ENCODE measurements at places on chromosomes 11 and 22. TPM values are rescaled to one million over a fixed set of nuclear protein-coding genes. Genes with fewer than 3 reads are reported as not detected.

HBB gene
- total RNA-seq, result not detected

TMEM25 gene
- total RNA-seq, result 25.6 TPM

NXPE1 gene
- not detected for total RNA-seq

SAMM50 gene
- total RNA-seq, result 24.3 TPM

SPON1 gene
- 33.9 TPM for total RNA-seq

APOL6 gene
- total RNA-seq, result 24.7 TPM

RAG2 gene
- not detected for total RNA-seq

KRTAP5-9 gene
- total RNA-seq, result not detected

Data from tibial nerve (tissue), 4 donors.